ENCODE measurements at places on chromosomes 1 and 21.

GRCh38 chr1:25608488-25609178 is 8.0 kb upstream of the MAN1C1 start:
- DNase-seq = no peak

GRCh38 chr1:216223486-216223885 is 199.8 kb downstream of the USH2A start:
- no peak for DNase-seq

GRCh38 chr1:245673881-245674414 is 519.2 kb downstream of the KIF26B start:
- no peak for DNase-seq

DNA sequence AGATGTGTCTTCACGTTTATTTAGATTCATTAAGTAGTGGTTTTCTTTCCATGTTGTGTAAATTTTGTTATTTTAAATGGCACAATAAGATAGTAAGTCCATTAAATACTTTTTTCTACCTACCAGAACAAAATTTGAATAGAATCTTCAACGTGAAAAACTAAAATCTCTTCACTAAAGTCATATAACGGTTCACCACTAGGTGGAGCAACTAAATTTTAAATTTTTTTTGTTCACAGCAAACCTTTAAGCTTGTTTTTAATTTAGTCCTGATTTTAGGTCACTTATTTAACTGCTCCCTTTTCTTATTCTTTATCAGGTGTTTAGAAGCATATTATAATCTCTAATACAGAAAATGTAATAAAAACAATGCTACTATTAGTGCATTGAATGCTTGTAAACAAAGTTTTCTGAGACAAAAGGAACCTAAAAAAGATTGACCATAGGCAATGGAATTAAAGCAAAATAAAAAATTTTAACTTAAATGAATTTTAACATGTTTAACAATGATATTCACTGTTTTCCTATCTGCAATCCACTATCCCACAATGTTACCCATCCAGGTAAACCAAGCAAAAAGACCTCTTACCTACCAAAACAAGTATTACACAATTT is 28.3 kb upstream of the PKN2 start:
- no peak for DNase-seq

DNA sequence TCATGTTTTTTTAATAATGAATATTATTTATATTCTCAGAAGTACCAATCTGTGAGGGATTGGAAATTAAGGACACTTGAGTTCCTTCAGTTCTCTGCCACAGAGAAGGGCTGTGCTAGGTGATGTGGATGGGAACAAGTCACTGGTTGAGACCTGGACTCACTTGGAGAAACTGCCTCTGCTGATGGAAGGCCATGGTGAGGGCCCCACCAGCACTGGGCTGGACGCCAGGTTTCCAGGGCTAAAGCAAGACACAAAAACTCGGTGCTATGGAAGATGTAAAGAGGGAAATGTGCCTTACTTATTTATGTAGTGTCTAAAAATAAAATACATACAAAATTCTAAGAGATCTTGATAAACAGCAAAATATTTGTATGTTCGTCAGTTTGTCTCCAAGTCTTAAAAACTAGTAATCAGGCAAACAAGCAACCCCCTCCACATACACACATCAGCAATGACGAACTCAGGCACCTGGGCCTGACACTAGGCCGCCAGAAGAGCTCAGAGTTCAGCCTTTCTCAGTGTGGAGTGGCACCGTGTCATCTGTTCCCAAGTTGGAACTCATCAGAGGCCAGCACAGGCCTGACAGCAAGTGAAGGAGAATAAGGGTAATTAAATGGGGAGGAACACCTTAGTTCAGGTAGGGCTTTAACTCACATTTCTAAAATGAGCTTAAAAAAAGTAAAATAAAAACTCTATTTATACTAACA is 19.6 kb downstream of the SIPA1L2 start:
- no peak for DNase-seq
